ENCODE measurements at places on chromosomes 16 and 17.

DNA sequence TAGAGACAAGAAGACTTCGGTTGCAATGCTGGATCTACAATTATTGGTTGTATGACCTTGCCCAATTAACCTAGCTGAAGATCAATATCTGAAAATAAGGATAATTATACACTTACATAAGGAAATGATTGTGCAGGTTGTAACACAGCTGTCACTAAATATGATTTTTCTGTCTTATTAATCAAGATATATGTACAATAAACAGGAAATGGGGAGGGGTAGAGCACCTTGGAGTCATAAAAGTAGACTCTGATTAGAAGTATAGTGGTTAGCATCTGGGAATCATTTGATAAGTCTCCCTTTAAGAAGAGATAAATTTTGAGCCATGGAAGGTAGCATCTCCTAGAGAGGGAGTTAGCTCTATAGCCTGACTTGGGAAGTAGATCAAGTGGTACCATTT lies 369.2 kb downstream of the SHISA9 start:
- no peaks in the 10 kb centered on the region for H3K4me1 ChIP-seq
- H3K27ac ChIP-seq = no peak overlapping the region
- DNase-seq = no peak
- H3K27me3 ChIP-seq = no peaks in the 10 kb centered on the region

- H3K27ac ChIP-seq = no peak overlapping the region
- H3K36me3 ChIP-seq = no peaks in the 10 kb centered on the region
- DNase-seq = no peak
- peaks cover 79% of the 10 kb centered on the region for H3K27me3 ChIP-seq
- no peaks in the 10 kb centered on the region for H3K4me1 ChIP-seq
These were observed 156.6 kb upstream of the SDK2 start for GRCh38 chr17:73800893-73801292.

GRCh38 chr16:1420111-1420539 lies 422 bp downstream of the UQCC4 start:
- peak overlapping the region; percentile 95 for H3K27ac ChIP-seq
- DNase-seq = no peak
- H3K4me3 ChIP-seq = peak overlapping the region; percentile 90
- H3K27me3 ChIP-seq = no peaks in the 10 kb centered on the region
- H3K36me3 ChIP-seq = peaks cover 10% of the 10 kb centered on the region

GRCh38 chr16:13056607-13057006 lies 155.2 kb downstream of the SHISA9 start:
- DNase-seq = no peak
- H3K27me3 ChIP-seq = no peaks in the 10 kb centered on the region
- H3K36me3 ChIP-seq = no peaks in the 10 kb centered on the region
- H3K4me3 ChIP-seq = no peak overlapping the region
- H3K27ac ChIP-seq = no peak overlapping the region

GRCh38 chr16:30183233-30184095 lies at the start of gene CORO1A:
TSS of gene CORO1A (plus strand) at chr16:30183602. CDS start at chr16:30185210, 1,608 bp downstream.
- no peaks in the 10 kb centered on the region for H3K27me3 ChIP-seq
- H3K4me3 ChIP-seq = peak within 1 kb of the TSS; percentile 61
- H3K4me1 ChIP-seq = peaks cover 29% of the 10 kb centered on the region
- DNase-seq = peak; percentile 95

- H3K27ac ChIP-seq = peak overlapping the region; percentile 74
- no peaks in the 10 kb centered on the region for H3K27me3 ChIP-seq
- H3K4me3 ChIP-seq = peak overlapping the region; percentile 34
- H3K4me1 ChIP-seq = peaks cover 62% of the 10 kb centered on the region
- DNase-seq = no peak
These were observed 11.8 kb downstream of the GPRC5C start for GRCh38 chr17:74443516-74444296.

GRCh38 chr17:77526728-77527350 lies 386.1 kb downstream of the SEC14L1 start:
- H3K27ac ChIP-seq = no peak overlapping the region
- no peak overlapping the region for H3K4me3 ChIP-seq
- H3K36me3 ChIP-seq = no peaks in the 10 kb centered on the region
- no peak for DNase-seq
- H3K4me1 ChIP-seq = peaks cover 15% of the 10 kb centered on the region

DNA sequence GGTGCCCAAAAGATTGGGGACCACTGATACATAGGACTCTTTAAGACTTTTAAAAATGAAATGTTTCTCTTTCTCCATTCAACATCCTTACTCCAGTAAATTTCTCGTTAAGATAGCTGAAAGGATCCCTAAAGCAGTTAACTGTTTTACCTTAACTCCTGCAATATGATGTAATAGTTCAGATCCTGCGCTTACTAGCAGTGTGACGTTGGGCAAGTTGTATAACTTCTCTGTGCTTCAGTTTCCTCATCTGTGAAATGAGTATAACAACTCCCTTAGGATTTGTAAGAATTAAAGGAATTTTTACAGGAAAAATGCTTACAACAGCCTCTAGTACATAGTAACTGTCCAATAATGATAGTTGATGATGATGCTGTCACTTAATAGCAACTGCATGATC lies 158.9 kb downstream of the TANC2 start:
- DNase-seq = no peak
- H3K4me3 ChIP-seq = no peak overlapping the region
- H3K27ac ChIP-seq = no peak overlapping the region
- H3K27me3 ChIP-seq = no peaks in the 10 kb centered on the region
- no peaks in the 10 kb centered on the region for H3K4me1 ChIP-seq

All from esophagus muscularis mucosa (tissue), 4 donors.